Colonic mucosa (tissue), 4 donors: ENCODE measurements at places on chromosomes 4 and X. TPM values are rescaled to one million over a fixed set of nuclear protein-coding genes. Genes with fewer than 3 reads are reported as not detected.

DNA sequence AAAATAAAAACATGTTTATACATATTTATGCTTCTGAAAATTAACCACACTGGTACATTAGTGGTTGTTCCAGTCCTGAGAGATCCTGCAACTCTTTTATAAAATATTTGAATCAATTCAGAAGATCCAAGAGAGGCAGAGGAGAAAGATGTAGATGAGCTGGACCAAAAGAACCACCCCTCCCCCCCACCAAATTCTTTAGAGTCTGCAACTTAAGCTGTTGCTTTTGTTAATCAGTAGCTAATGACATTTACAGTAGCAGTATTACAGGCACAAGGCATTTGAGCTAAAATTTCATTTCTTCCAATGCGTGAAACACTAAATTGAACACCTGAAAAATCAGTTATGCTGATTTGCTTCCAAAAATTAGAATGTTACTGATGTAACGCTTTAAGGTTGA lies 61.5 kb downstream of the PDK3 start:
- DNase-seq, result no peak

- no peak for DNase-seq
Observed at GRCh38 chr4:165610679-165611437, 232.1 kb downstream of the CPE start.

DNA sequence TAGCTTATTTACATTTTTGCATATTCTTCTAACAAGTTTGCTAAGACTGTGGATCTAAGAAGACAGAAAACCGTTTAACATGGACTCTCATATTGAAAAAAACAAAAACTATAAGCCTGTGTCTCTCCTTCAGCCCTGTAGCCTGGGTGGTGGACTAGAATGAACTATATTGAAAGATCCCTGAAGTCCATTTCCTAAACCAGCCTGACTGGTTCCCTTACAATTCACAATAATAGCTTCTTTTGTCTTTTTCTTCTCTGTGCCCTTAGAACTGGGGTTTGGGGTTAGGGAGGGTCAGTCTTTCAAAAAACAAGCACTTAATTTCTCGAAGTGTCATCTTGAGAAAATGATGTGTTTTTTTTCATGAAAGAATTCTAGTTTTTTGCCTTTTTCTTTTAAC lies 59.0 kb downstream of the GSTCD start:
- no peak for DNase-seq

ARHGAP10 gene
- 7.1 TPM for total RNA-seq

- no peak for DNase-seq
Observed at GRCh38 chrX:124392794-124393193, 46.4 kb downstream of the SH2D1A start.
